Spinal cord (tissue), 10 donors: ENCODE measurements at places on chromosomes 1 and 21. TPM values are rescaled to one million over a fixed set of nuclear protein-coding genes. Genes with fewer than 3 reads are reported as not detected.

KRTAP11-1 gene
- not detected for total RNA-seq

RNU1-3 gene
- total RNA-seq: 29,651 TPM

GPR37L1 gene
- 3.1 TPM for total RNA-seq

SLC30A10 gene
- 19.6 TPM for total RNA-seq

CHAF1B gene
- 2.6 TPM for total RNA-seq

SH2D5 gene
- total RNA-seq: 1.5 TPM

DNA sequence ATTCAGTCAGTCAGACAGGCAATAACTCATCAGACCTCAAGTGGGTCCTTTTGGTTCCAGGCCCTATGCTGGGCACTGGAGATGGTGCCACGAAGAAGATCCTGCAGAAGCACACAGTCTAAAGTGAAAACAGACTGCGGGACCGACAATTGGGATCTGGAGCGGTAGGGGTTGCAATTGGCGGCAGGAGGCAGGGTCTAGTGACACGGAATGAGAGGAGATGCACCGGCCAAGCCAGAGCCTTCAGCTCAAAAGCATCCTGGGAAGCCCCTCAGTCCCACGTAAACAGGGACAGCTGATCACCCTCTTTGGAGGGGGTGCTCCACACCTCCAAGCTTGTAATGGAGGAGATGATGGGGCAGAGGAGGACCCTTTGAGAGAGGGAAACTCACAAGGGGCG lies 56.2 kb downstream of the KLHDC7A start:
- H3K27ac ChIP-seq: no peak overlapping the region
- no peaks in the 10 kb centered on the region for H3K36me3 ChIP-seq
- DNase-seq: no peak
- H3K27me3 ChIP-seq: no peaks in the 10 kb centered on the region

GRCh38 chr21:35075546-35075945 lies 26.4 kb upstream of the RUNX1 start:
- no peak overlapping the region for H3K4me3 ChIP-seq
- no peaks in the 10 kb centered on the region for H3K4me1 ChIP-seq
- no peak overlapping the region for H3K27ac ChIP-seq
- no peak for DNase-seq
- no peaks in the 10 kb centered on the region for H3K36me3 ChIP-seq

- no peak overlapping the region for H3K27ac ChIP-seq
- DNase-seq: no peak
- no peak overlapping the region for H3K4me3 ChIP-seq
- peaks cover 11% of the 10 kb centered on the region for H3K4me1 ChIP-seq
- H3K36me3 ChIP-seq: peaks cover 34% of the 10 kb centered on the region
These were observed 10.6 kb downstream of the RNF187 start for GRCh38 chr1:228497817-228498216.

DNA sequence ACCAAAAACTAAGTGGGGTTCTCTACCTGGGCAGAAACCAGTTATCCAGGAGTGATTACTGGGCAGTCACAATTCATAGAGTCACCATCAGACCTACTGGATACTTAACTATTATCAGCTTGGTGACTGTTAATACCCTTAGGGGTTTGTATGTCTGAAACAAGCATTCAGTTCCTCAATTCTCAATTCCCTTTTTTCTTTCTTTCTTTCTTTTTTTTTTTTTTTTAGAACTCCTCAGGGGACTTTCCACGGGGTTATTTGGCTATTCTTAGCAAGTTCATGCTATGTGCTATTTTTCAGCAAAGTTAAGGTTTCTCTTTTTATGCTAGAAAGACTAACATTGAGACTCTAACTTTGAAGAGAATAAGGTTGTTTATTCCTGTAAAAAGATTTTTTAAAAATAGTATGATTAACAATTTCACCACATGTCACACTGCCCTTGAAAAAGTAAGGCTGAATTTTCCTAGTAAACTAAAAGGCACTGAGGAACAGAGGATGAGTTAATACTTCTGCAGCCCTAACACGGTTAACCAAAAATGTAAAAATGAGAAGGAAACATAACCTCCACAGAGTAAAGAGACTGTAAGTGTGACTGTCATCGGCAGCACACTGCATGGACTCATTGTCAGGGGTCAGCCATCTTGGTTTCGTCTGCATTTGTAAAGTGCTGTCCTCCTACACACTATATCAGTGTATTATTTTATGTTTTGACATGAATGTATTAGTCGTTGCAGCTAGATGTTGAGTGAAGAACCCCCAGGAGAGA lies 310.2 kb downstream of the NTNG1 start:
- no peak overlapping the region for H3K4me3 ChIP-seq
- H3K36me3 ChIP-seq: no peaks in the 10 kb centered on the region
- DNase-seq: no peak
- no peaks in the 10 kb centered on the region for H3K4me1 ChIP-seq
- no peak overlapping the region for H3K27ac ChIP-seq
- no peaks in the 10 kb centered on the region for H3K27me3 ChIP-seq

GRCh38 chr1:116493484-116494352 lies 77.1 kb downstream of the CD58 start:
- no peaks in the 10 kb centered on the region for H3K27me3 ChIP-seq
- no peak for DNase-seq
- no peaks in the 10 kb centered on the region for H3K36me3 ChIP-seq

GRCh38 chr1:59978511-59978910 lies 51.9 kb upstream of the CYP2J2 start:
- H3K27me3 ChIP-seq: no peaks in the 10 kb centered on the region
- H3K4me1 ChIP-seq: peaks cover 5% of the 10 kb centered on the region
- no peak overlapping the region for H3K27ac ChIP-seq
- peak; percentile 29 for DNase-seq

- peaks cover 31% of the 10 kb centered on the region for H3K4me1 ChIP-seq
- H3K36me3 ChIP-seq: no peaks in the 10 kb centered on the region
- peak; percentile 44 for DNase-seq
- H3K4me3 ChIP-seq: peak overlapping the region; percentile 16
- H3K27me3 ChIP-seq: peaks cover 75% of the 10 kb centered on the region
These were observed 701 bp upstream of the INSRR start for GRCh38 chr1:156859523-156860112.

- no peak overlapping the region for H3K27ac ChIP-seq
- no peaks in the 10 kb centered on the region for H3K36me3 ChIP-seq
- DNase-seq: no peak
These were observed 265.8 kb downstream of the NFIA start for GRCh38 chr1:61348025-61348665.

- no peaks in the 10 kb centered on the region for H3K27me3 ChIP-seq
- no peak overlapping the region for H3K27ac ChIP-seq
- DNase-seq: no peak
- no peaks in the 10 kb centered on the region for H3K36me3 ChIP-seq
These were observed 15.5 kb upstream of the ACTRT2 start for GRCh38 chr1:3005771-3006170.

- peaks cover 53% of the 10 kb centered on the region for H3K36me3 ChIP-seq
- no peaks in the 10 kb centered on the region for H3K4me1 ChIP-seq
- DNase-seq: no peak
- no peak overlapping the region for H3K27ac ChIP-seq
- H3K27me3 ChIP-seq: no peaks in the 10 kb centered on the region
These were observed 72.3 kb downstream of the KDM1A start for GRCh38 chr1:23091545-23091944.

- peaks cover 40% of the 10 kb centered on the region for H3K4me1 ChIP-seq
- no peak for DNase-seq
- no peak overlapping the region for H3K27ac ChIP-seq
These were observed 76.9 kb downstream of the RAP1GAP start for GRCh38 chr1:21592086-21592865.

DNA sequence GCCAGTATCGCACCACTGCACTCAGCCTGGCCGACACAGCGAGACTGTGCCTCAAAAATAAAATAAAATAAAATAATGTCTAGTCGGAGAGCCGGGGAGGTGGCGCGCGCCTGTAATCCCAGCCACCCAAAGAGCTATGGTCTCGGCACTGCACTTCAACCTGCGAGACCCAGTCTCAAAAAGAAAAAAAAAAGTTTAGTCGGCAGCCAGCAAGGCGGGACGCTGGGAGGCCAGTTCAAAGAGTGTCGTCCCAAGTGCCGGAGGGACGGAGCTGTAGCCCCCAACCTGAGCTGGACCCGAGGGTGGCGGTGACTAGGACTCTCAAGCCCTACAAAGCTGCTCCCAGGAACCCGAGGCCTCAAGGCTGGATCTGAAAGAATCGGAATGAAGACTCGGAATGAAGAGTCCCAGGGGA lies 632 bp upstream of the FALEC start:
- no peaks in the 10 kb centered on the region for H3K27me3 ChIP-seq
- peaks cover 20% of the 10 kb centered on the region for H3K4me1 ChIP-seq
- peak overlapping the region; percentile 90 for H3K27ac ChIP-seq
- H3K4me3 ChIP-seq: peak overlapping the region; percentile 87

- no peak overlapping the region for H3K4me3 ChIP-seq
- H3K27me3 ChIP-seq: no peaks in the 10 kb centered on the region
- H3K27ac ChIP-seq: no peak overlapping the region
- H3K36me3 ChIP-seq: no peaks in the 10 kb centered on the region
- no peak for DNase-seq
These were observed 19.6 kb upstream of the PIK3R3 start for GRCh38 chr1:46152016-46152415.

DNA sequence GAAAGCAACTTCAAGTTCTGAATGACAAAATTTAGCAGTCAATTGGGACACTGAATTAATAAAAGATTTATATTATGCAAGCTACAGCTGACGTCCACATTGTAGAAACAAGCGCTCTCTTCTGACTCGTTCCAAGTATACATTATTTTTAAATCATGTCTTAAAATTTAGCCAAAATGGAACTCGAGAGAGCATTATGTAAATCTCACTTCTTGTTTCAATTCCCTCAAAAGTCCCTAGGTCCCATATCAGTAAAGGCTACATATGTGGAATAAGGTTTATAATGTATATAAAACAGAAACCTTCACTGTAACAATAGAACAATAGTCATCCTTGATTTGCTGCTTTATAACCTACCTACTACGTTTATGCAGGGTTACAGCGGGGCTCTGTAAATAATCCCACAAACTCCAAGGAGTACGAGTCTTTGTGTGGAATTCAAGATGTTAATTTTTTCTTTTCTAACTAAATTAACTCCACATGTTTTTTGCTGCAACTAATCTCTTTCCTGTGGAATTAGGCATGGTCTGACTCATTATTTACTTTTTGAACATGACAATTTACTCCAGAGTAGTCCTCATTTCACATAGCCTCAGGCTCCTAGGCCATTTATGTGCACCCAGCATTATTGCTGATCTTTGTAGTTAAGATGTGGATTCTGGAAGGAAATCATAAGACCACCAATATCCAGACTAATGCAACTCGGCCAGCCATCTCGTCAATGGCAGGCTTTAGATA lies 785.1 kb downstream of the LTN1 start:
- no peak for DNase-seq
- no peak overlapping the region for H3K27ac ChIP-seq
- H3K4me3 ChIP-seq: no peak overlapping the region
- H3K36me3 ChIP-seq: no peaks in the 10 kb centered on the region
- no peaks in the 10 kb centered on the region for H3K4me1 ChIP-seq
- no peaks in the 10 kb centered on the region for H3K27me3 ChIP-seq

DNA sequence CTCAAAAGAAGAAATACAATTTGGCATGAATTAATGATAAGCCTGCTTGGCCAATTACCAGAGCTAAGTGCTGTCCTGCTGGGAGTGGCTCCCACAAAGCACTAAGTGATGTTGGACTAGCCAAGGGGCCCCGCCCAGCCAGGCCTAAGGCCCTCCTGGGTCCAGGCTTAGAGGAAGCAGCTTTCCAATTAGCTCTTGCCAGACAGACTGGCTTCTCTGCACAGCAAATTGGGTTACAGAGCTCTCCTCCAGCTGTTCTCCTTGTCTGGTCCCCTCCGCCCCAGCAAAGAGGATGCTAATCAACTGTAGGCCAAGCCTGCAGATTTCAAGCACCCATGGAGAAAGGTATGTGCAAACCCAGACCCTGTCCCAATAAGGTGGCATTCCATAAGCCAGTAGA lies 151.9 kb downstream of the DMRTA2 start:
- no peak overlapping the region for H3K27ac ChIP-seq
- peaks cover 12% of the 10 kb centered on the region for H3K4me1 ChIP-seq
- no peaks in the 10 kb centered on the region for H3K36me3 ChIP-seq
- no peaks in the 10 kb centered on the region for H3K27me3 ChIP-seq
- H3K4me3 ChIP-seq: no peak overlapping the region

DNA sequence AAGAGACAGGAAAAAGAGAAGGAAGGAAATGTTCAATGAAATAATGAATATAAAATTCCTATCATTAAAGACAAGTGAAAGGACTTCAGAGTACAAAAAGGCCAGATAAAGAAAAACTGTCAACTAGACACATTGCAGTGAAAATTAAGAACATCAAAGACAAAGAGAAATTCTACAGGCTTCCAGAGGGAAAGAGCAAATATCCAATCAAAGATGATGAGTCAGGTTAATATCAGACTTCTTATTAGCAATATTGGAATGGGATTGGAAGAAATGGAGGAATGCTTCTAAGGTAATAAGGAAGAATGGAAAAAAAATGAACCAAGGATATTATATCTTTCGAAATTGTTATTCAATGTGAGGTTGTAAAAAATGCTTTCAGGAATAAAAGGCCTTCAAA lies 7.8 kb downstream of the PLA2G2A start:
- DNase-seq: no peak
- H3K36me3 ChIP-seq: no peaks in the 10 kb centered on the region
- no peak overlapping the region for H3K4me3 ChIP-seq
- H3K27me3 ChIP-seq: peaks cover 2% of the 10 kb centered on the region
- H3K27ac ChIP-seq: no peak overlapping the region

DNA sequence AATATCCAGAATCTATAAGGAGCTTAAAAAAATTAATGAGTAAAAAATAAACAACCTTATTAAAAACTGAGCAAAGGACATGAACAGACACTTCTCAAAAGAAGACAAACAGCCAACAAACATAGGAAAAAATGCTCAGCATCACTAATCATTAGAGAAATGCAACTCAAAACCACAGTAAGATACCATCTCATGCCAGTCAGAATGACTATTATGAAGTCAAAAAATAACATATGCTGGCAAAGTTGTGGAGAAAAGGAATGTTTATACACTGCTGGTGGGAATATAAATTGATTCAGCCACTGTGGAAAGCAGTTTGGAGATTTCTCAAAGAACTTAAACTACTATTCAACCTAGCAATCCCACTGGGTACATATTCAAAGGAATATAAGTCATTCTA lies 25.3 kb downstream of the PIGK start:
- no peak for DNase-seq
- H3K36me3 ChIP-seq: no peaks in the 10 kb centered on the region
- H3K4me1 ChIP-seq: no peaks in the 10 kb centered on the region
- no peak overlapping the region for H3K4me3 ChIP-seq

- no peak overlapping the region for H3K4me3 ChIP-seq
- H3K36me3 ChIP-seq: no peaks in the 10 kb centered on the region
- H3K4me1 ChIP-seq: peaks cover 21% of the 10 kb centered on the region
- DNase-seq: peak; percentile 82
These were observed 6.9 kb upstream of the C1orf216 start for GRCh38 chr1:35725596-35725995.
